ENCODE measurements at places on chromosomes 3 and 15.
A peak's percentile ranks its signal among the peaks of the same experiment; 100 is the strongest.

- H3K27me3 ChIP-seq, result no peaks in the 10 kb centered on the region
- H3K4me1 ChIP-seq, result no peaks in the 10 kb centered on the region
- H3K36me3 ChIP-seq, result no peaks in the 10 kb centered on the region
- H3K27ac ChIP-seq, result no peak overlapping the region
Measured at GRCh38 chr3:126781889-126782491, 78.0 kb downstream of the CHCHD6 start.

GRCh38 chr3:107241217-107241616 lies 136.0 kb upstream of the CCDC54 start:
- peak; percentile 17 for DNase-seq
- peaks cover 4% of the 10 kb centered on the region for H3K27me3 ChIP-seq
- peaks cover 16% of the 10 kb centered on the region for H3K4me1 ChIP-seq
- H3K36me3 ChIP-seq, result no peaks in the 10 kb centered on the region
- H3K4me3 ChIP-seq, result peak overlapping the region; percentile 80

- no peak overlapping the region for H3K27ac ChIP-seq
- H3K36me3 ChIP-seq, result no peaks in the 10 kb centered on the region
- no peaks in the 10 kb centered on the region for H3K4me1 ChIP-seq
- DNase-seq, result no peak
- H3K4me3 ChIP-seq, result no peak overlapping the region
Measured at GRCh38 chr3:3765661-3766060, 33.6 kb upstream of the LRRN1 start.

DNA sequence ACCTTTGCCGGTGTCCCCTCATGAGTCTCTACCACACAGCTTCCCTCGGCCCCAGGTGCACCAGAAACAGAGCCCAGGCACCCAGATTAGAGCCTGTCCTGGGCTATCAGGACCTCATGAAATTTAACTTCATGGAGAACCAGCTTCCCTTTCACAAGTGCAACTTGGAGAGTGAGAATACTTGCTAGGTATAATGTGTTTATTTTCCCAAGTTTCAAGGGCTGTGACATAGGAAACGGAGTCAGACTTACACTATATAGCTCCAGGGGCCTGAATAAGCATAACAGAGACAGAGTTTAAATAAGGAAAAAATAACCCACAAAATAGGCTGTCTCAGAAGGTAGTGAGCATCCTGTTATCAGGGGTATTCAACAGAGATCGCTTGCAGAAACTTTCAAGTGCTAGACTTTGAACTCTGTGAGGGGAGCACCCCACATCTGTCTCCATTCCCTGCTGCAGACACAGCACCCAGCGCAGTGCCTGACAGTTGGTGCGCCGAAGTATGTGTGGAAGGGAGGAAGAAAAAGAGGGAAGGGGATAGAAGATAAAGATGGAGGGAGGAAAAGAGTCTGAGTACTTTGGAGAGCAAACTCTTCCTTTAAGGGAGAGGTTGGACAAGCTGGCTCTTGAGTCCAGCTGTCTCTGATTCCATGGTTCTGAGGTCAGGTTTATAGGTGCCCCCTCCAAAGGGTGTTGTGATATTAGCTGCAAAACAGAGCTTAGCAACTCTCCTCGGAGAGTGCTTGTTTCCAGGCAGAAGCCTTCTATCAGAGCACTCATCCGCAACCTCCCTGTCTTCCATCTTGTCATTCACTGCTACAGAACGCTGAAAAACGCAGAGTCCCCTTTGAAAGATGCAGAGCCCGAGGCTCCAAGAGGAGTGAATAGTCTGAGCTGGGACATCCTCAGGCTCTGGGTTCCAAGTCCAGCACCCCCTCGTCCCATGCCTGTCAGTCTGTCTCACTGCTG lies 84.8 kb downstream of the CPN2 start:
- H3K4me3 ChIP-seq, result no peak overlapping the region
- peaks cover 34% of the 10 kb centered on the region for H3K4me1 ChIP-seq
- no peaks in the 10 kb centered on the region for H3K36me3 ChIP-seq

DNA sequence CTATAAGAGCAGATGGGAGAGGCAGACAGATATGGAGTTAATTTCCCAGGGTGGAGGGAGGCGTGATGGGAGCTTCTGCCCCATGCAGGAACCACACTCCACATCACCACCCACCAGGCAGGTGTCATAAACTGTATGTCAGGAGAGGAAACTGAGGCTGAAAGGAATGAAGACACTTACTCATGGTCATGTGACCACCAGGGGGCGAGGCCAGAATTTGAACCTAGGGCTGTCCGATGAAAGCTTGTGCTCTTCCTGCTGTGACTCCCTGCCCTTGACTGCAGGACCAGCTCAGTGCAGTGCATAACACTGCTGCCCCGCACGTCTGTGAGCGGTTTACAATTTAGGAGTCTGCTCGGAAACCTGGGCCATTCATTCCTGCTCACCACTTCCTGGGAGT lies 28.8 kb downstream of the NUP210 start:
- no peak overlapping the region for H3K27ac ChIP-seq
- DNase-seq, result peak; percentile 18
- peaks cover 90% of the 10 kb centered on the region for H3K36me3 ChIP-seq
- H3K4me3 ChIP-seq, result no peak overlapping the region
- no peaks in the 10 kb centered on the region for H3K27me3 ChIP-seq

GRCh38 chr3:48962939-48963338 lies 27.1 kb upstream of the P4HTM start:
- peaks cover 19% of the 10 kb centered on the region for H3K4me1 ChIP-seq
- DNase-seq, result no peak
- H3K27ac ChIP-seq, result no peak overlapping the region
- H3K36me3 ChIP-seq, result peaks cover 29% of the 10 kb centered on the region
- no peaks in the 10 kb centered on the region for H3K27me3 ChIP-seq

DNA sequence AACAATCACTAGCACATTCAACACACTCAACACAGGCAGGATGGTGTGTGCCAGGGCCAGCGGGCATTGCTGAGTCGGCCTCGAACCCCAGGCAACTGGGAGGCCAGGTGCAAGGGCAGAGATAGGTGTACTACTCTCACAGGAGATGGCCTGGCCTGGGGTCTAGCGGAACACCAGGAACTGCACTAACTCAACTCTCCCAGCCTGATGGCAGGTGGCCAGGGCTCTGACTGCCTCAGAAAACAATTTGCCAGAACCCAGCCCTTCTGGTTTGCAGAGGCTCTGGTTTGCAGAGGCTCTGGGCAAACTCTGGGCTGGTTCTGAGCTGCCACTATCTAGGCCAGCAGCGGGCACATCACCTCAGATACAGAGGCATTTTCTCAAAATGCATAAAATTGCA lies 229.2 kb upstream of the CHRNA7 start:
- H3K4me3 ChIP-seq, result no peak overlapping the region
- H3K36me3 ChIP-seq, result no peaks in the 10 kb centered on the region
- H3K27ac ChIP-seq, result no peak overlapping the region
- H3K27me3 ChIP-seq, result peaks cover 2% of the 10 kb centered on the region
- DNase-seq, result no peak

GRCh38 chr15:26864664-26865191 lies 2.1 kb upstream of the GABRA5 start:
- no peak for DNase-seq
- H3K4me3 ChIP-seq, result no peak overlapping the region
- peaks cover 18% of the 10 kb centered on the region for H3K27me3 ChIP-seq
- no peak overlapping the region for H3K27ac ChIP-seq

GRCh38 chr3:134711284-134711683 lies 60.5 kb upstream of the KY start:
- H3K27me3 ChIP-seq, result no peaks in the 10 kb centered on the region
- peaks cover 1% of the 10 kb centered on the region for H3K4me1 ChIP-seq
- DNase-seq, result no peak
- no peaks in the 10 kb centered on the region for H3K36me3 ChIP-seq

GRCh38 chr15:62510791-62511190 lies 345.7 kb upstream of the C2CD4B start:
- H3K27ac ChIP-seq, result no peak overlapping the region
- H3K4me1 ChIP-seq, result no peaks in the 10 kb centered on the region
- H3K36me3 ChIP-seq, result no peaks in the 10 kb centered on the region
- DNase-seq, result no peak

GRCh38 chr15:62436235-62436634 lies 271.1 kb upstream of the C2CD4B start:
- DNase-seq, result no peak
- no peaks in the 10 kb centered on the region for H3K4me1 ChIP-seq
- H3K27ac ChIP-seq, result no peak overlapping the region
- no peaks in the 10 kb centered on the region for H3K36me3 ChIP-seq

Measured in activated CD4-positive, alpha-beta memory T cell treated with anti-CD3 and anti-CD28 coated beads, Interleukin-2, amount 10 ng/mL, durations not matched to agents 7 days and 5 days (primary cell).